ENCODE measurements at places on chromosomes 2 and 18.

- no peak for DNase-seq
These were observed 2.4 kb upstream of the NEDD4L start for GRCh38 chr18:58041633-58042032.

- DNase-seq: no peak
These were observed 42.4 kb downstream of the HK2 start for GRCh38 chr2:74876081-74876886.

DNA sequence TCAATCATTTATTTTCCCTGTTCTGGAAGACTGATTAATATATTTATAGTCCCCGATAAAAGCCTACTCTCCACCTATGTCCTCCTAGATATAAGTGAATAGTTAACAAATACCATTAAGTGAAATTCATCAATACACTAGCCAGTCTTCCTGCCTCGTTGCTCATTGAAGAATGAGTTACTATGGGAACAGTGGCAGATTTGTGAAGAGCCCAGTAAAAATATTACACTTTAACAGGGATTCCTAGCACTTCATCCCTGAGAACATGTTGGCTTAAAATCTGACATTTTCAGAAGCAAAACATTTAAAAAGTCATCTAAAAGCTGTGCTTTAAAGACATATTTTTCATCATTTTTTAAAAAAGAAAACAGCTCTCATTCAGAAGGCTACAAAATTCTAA is 848.7 kb upstream of the NXPH2 start:
- DNase-seq: no peak

DNA sequence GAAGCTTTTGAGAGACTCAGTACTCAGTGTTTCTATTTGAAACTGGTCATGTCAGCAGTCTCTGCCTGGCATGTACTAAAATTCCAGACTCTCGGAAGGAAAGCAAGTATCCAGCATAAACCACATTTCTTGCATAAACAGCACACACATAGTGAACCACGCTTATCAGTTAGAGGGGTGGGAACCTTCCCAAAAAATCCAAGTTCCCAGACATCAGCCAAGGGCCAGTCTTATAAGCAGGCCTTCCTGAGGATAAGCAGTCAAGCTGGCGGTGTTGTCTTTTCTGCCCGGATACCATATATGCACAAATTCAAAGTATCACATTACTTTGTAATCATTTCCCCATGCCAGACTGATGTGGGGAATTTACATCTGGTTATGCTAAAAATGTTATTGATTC is 73.6 kb downstream of the ST6GAL2 start:
- no peak for DNase-seq

- no peak for DNase-seq
These were observed 19.1 kb upstream of the MARCHF4 start for GRCh38 chr2:216391401-216391800.

DNA sequence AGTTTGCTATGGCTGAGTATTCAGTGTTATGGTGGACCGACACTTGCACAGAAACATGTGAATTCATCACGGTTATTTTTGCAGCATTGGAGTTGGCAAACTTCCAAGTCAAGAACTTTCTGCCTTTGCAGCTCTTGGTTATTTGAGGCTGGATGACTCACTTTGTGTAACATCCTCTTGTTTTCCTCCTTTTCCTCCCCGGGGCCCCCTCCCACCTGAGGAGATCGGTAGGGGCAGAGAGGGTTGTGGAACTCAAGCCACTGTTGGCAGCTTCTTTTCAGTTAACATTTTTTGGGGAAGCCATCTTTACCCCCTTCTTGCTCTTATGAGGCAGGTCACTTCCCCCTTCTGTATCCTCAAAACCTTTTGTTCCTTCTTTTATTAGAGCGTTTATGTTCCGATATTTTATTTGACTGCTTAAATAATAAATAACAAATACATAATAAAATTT is 48.6 kb downstream of the DDX1 start:
- DNase-seq: no peak

GRCh38 chr2:39913648-39914461 is 134.8 kb upstream of the THUMPD2 start:
- DNase-seq: no peak

- no peak for DNase-seq
These were observed 269.5 kb upstream of the POU3F3 start for GRCh38 chr2:104584393-104584792.

GRCh38 chr2:75574106-75574505 is 13.4 kb upstream of the EVA1A start:
- DNase-seq: no peak

GRCh38 chr2:143110758-143111428 is 18.3 kb upstream of the ARHGAP15 start:
- DNase-seq: no peak

- DNase-seq: no peak
These were observed 506.8 kb upstream of the LRATD1 start for GRCh38 chr2:14125624-14126293.

GRCh38 chr2:43443282-43443681 is 152.6 kb downstream of the THADA start:
- DNase-seq: no peak
